Body of pancreas (tissue), 4 donors: ENCODE measurements at places on chromosomes 1 and 21.

DNA sequence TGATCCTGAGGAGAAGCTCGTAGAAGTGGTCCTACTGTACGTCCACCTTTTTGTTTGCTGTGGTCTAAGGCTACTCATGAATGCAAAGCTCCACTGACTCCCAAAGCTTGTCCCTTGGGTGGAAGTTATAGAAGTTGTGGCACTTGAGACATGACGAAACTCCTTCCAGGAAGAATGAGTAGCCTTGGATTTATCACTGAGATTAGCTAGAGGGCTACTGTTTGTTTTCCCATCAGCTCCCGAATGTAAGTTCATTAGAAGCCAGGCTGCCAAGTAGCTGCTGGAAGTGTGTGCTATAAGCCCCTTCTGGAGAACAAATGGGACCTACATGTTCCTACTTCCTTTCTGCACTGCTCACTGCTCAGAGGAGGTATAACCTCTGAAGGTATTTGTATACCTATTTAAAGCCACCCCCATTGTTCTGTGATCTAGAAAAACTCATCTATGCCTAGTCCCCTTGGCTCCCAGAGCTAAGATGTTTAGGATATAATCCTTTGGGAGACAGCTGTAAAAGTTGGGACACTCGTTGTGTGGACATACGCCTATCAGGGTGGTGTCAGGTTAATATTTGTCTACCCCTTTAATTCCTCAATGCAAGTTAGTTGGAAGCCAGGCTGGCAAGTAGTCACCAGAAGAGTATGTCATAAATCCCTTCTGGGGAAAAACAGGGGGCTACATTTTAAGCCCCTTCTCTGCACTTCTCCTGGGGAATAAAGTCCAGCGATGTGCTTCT is 72.9 kb downstream of the SCMH1 start:
- no peak for DNase-seq
- no peaks in the 10 kb centered on the region for H3K36me3 ChIP-seq
- no peak overlapping the region for H3K4me3 ChIP-seq
- H3K27me3 ChIP-seq, result no peaks in the 10 kb centered on the region
- H3K27ac ChIP-seq, result no peak overlapping the region
- peaks cover 25% of the 10 kb centered on the region for H3K4me1 ChIP-seq

DNA sequence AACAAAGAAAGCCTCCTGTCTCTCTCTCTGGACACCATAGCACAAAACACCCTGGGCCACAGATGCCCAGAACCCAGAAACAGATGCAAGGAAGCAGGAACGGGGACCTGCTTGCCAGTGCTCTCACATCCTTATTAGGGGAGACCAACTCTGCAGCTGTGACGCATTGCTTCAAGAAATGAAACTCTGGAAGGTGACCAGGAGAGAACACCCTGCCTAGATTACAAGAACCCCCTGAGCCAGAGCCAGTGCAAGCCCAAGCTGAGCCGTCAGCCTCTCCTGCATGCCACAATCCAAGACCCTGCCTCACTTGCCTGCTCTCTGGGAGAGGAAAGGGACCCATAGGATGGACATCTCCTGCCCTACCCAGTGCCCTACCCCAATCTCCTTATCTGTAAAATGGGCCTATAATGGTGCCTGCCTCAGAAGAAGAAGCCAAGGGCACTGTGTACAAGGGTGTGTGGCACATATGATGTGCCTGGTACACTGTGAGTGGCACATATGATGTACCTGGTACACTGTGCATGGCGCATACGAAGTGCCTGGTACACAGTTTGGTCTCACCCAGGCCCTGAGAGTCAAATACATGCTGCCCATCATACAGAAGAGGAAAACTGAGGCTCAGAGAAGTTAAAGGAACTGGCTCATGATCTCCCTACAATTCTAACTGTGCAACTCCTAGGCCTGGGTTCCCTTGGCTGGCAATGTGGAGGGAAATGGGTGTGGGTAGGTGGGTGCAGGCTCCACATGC is 16.8 kb upstream of the FAM131C start:
- H3K36me3 ChIP-seq, result no peaks in the 10 kb centered on the region
- no peaks in the 10 kb centered on the region for H3K27me3 ChIP-seq
- peak; percentile 5 for DNase-seq
- H3K27ac ChIP-seq, result no peak overlapping the region
- H3K4me1 ChIP-seq, result peaks cover 46% of the 10 kb centered on the region

- no peak overlapping the region for H3K27ac ChIP-seq
- H3K4me3 ChIP-seq, result no peak overlapping the region
- no peaks in the 10 kb centered on the region for H3K27me3 ChIP-seq
- H3K4me1 ChIP-seq, result no peaks in the 10 kb centered on the region
- no peaks in the 10 kb centered on the region for H3K36me3 ChIP-seq
These were observed 124.4 kb upstream of the GORAB start for GRCh38 chr1:170407581-170407980.

- no peaks in the 10 kb centered on the region for H3K27me3 ChIP-seq
- no peak for DNase-seq
- no peak overlapping the region for H3K4me3 ChIP-seq
These were observed 30.0 kb downstream of the CDK18 start for GRCh38 chr1:205534444-205534985.

- no peaks in the 10 kb centered on the region for H3K27me3 ChIP-seq
- no peak overlapping the region for H3K4me3 ChIP-seq
- no peaks in the 10 kb centered on the region for H3K36me3 ChIP-seq
- DNase-seq, result no peak
- no peak overlapping the region for H3K27ac ChIP-seq
These were observed 39.1 kb upstream of the DPH5 start for GRCh38 chr1:101064697-101065096.
